ENCODE measurements at places on chromosomes 7 and 10. TPM values are rescaled to one million over a fixed set of nuclear protein-coding genes. Genes with fewer than 3 reads are reported as not detected.
A peak's percentile ranks its signal among the peaks of the same experiment; 100 is the strongest.

Gene GIMAP7
- total RNA-seq: not detected

GRCh38 chr7:93156884-93157283 lies 8.7 kb upstream of the SAMD9L start:
- no peak overlapping the region for H3K4me3 ChIP-seq
- H3K27me3 ChIP-seq: no peaks in the 10 kb centered on the region
- H3K36me3 ChIP-seq: no peaks in the 10 kb centered on the region
- DNase-seq: peak; percentile 6
- H3K27ac ChIP-seq: no peak overlapping the region
- H3K4me1 ChIP-seq: no peaks in the 10 kb centered on the region

GRCh38 chr7:104572554-104572953 lies 244.2 kb downstream of the LHFPL3 start:
- H3K36me3 ChIP-seq: no peaks in the 10 kb centered on the region
- H3K4me3 ChIP-seq: no peak overlapping the region
- DNase-seq: no peak

Gene SOSTDC1
- not detected for total RNA-seq

GRCh38 chr10:117541909-117542705 lies 439 bp upstream of the EMX2 start:
- H3K36me3 ChIP-seq: no peaks in the 10 kb centered on the region
- H3K4me1 ChIP-seq: peaks cover 11% of the 10 kb centered on the region
- peaks cover 100% of the 10 kb centered on the region for H3K27me3 ChIP-seq
- no peak overlapping the region for H3K27ac ChIP-seq

DNA sequence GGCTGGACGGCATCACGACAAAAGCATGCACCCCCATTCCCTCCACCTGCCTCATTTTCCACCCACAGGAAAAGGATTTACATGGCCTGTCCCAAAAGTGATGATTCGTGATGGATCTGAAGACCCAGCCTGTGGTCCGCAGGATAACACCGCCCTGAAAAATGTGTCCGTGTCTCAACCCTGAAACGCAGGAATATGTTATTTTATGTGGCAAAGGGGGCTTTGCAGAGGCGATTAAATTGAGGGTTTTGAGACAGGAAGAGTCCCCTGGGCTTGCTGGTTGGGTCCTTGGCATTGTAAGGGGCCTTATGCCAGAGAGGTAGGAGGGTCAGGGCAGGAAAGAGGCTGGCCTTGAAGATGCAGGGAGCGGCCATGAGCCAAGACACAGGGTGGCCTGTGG lies 80.2 kb upstream of the PPP2R2D start:
- H3K27me3 ChIP-seq: peaks cover 44% of the 10 kb centered on the region
- no peaks in the 10 kb centered on the region for H3K4me1 ChIP-seq
- H3K4me3 ChIP-seq: no peak overlapping the region
- no peak overlapping the region for H3K27ac ChIP-seq
- H3K36me3 ChIP-seq: no peaks in the 10 kb centered on the region

- no peak overlapping the region for H3K27ac ChIP-seq
- peaks cover 4% of the 10 kb centered on the region for H3K4me1 ChIP-seq
- no peak overlapping the region for H3K4me3 ChIP-seq
- H3K27me3 ChIP-seq: no peaks in the 10 kb centered on the region
- DNase-seq: no peak
- H3K36me3 ChIP-seq: no peaks in the 10 kb centered on the region
Measured at GRCh38 chr7:150451833-150452461, 1.5 kb downstream of the GIMAP8 start.

Gene ACSM6
- not detected for total RNA-seq

DNA sequence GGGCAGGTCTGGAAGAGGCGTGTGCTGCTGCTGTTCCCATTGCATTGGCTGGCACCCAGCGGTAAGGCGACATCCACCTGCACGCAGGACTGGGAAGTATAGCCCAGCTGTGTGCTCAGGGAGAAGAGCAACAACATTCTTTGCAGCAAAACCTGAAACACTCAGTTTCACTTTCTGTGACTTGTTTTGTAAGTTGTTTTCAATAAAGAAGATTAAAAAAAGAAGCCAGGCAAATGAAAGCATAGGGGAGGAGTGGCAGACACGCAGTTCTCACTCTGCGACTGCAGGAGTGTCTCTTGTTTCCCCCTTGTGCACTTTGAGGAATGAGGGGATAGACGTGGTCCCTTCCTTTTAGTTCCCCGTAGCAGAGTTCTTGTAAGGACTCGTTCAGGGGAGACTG lies 5.8 kb downstream of the FBH1 start:
- H3K36me3 ChIP-seq: peaks cover 41% of the 10 kb centered on the region
- no peak for DNase-seq
- peaks cover 4% of the 10 kb centered on the region for H3K4me1 ChIP-seq
- no peaks in the 10 kb centered on the region for H3K27me3 ChIP-seq
- no peak overlapping the region for H3K27ac ChIP-seq
- H3K4me3 ChIP-seq: no peak overlapping the region

DNA sequence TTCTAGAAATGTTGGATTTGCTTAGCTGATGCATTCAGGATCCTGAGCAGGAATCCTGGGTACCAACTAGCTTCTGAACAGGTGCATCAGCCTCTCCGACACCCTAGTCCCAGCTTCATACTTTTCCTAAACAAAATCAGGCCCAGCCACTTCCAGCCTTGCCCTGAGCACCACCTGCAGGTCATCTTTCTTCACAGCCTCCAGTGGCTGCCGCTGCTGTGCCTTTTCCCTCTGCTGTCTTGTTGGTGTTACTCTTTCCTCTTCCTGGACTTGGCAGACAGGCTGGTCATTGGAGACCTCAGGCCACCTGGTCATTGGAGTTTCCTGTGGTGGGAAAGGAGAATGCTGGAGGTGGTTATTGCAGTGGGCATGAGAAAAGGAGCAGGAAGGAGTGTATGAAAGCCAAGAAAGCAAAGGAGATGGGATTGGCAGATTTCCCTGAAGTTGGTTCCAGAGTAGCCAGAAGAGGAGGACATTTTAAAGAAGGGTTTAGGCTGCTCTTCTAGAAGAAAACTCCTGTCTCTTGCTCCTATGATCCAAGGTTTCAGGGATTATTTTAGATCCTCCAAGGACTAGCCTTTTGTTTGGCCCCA lies 48.2 kb upstream of the NFKB2 start:
- no peak overlapping the region for H3K27ac ChIP-seq
- H3K36me3 ChIP-seq: peaks cover 6% of the 10 kb centered on the region
- peak; percentile 36 for DNase-seq

- H3K36me3 ChIP-seq: peaks cover 5% of the 10 kb centered on the region
- DNase-seq: no peak
- peaks cover 13% of the 10 kb centered on the region for H3K4me1 ChIP-seq
- H3K4me3 ChIP-seq: no peak overlapping the region
Measured at GRCh38 chr10:11754620-11755019, 12.4 kb downstream of the ECHDC3 start.

GRCh38 chr10:77392236-77392721 lies 245.3 kb downstream of the KCNMA1 start:
- no peak overlapping the region for H3K4me3 ChIP-seq
- H3K4me1 ChIP-seq: no peaks in the 10 kb centered on the region
- H3K36me3 ChIP-seq: no peaks in the 10 kb centered on the region
- H3K27me3 ChIP-seq: peaks cover 7% of the 10 kb centered on the region
- no peak overlapping the region for H3K27ac ChIP-seq

- no peak for DNase-seq
- H3K36me3 ChIP-seq: no peaks in the 10 kb centered on the region
- H3K27ac ChIP-seq: no peak overlapping the region
- H3K4me1 ChIP-seq: no peaks in the 10 kb centered on the region
- H3K4me3 ChIP-seq: no peak overlapping the region
- peaks cover 4% of the 10 kb centered on the region for H3K27me3 ChIP-seq
Measured at GRCh38 chr10:13920465-13920864, 333.7 kb downstream of the PRPF18 start.

GRCh38 chr10:100740476-100741377 lies 4.7 kb upstream of the PAX2 start:
- H3K36me3 ChIP-seq: no peaks in the 10 kb centered on the region
- no peak overlapping the region for H3K4me3 ChIP-seq
- H3K27ac ChIP-seq: no peak overlapping the region
- H3K27me3 ChIP-seq: peaks cover 100% of the 10 kb centered on the region
- peaks cover 16% of the 10 kb centered on the region for H3K4me1 ChIP-seq
- no peak for DNase-seq

Gene ZNF425
- 1.1 TPM for total RNA-seq

Gene MMP21
- not detected for total RNA-seq

GRCh38 chr10:24350070-24350921 lies 141.4 kb downstream of the KIAA1217 start:
- peak overlapping the region; percentile 86 for H3K27ac ChIP-seq
- DNase-seq: peak; percentile 95
- peaks cover 83% of the 10 kb centered on the region for H3K4me1 ChIP-seq
- no peaks in the 10 kb centered on the region for H3K27me3 ChIP-seq

DNA sequence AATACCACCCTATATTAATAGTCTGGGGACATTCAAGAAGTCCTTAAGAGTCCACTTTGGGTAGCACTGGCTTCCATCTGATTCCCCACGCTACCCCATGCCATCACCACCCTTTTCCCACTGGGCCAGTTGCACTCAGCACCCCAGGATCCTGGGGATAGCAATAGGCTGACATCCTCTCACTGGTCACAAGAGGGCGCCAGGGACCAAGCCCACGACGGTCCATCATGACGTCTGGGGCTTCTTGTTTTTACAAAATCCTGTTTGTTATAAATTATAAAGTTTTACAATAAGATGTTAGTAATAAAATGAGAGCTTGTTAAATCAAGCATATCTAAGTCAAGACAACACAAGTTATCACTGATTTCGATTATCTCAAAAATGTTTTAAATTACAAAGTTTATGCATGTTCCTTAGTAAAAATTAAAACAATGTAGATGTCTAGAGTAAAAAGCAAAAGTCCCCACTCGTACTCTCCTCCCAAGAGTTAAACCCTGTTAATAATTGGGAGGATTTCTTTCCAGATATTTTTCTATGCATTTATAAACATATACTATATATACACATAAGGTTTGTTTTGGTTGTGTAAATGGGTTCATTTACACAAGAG lies 15.4 kb downstream of the GPNMB start:
- H3K27me3 ChIP-seq: no peaks in the 10 kb centered on the region
- no peak overlapping the region for H3K4me3 ChIP-seq
- DNase-seq: peak; percentile 80
- H3K36me3 ChIP-seq: no peaks in the 10 kb centered on the region
- no peaks in the 10 kb centered on the region for H3K4me1 ChIP-seq
- H3K27ac ChIP-seq: no peak overlapping the region

Gene PKD1L1
- total RNA-seq: not detected

Gene CFAP58
- total RNA-seq: 0.17 TPM

- H3K4me3 ChIP-seq: peak overlapping the region; percentile 85
- peak; percentile 34 for DNase-seq
- peaks cover 20% of the 10 kb centered on the region for H3K4me1 ChIP-seq
- H3K27me3 ChIP-seq: no peaks in the 10 kb centered on the region
- H3K36me3 ChIP-seq: no peaks in the 10 kb centered on the region
Measured at GRCh38 chr7:102287981-102288278, 1.3 kb downstream of the SH2B2 start.

Gene NME8
- total RNA-seq: not detected

Gene ADO
- 38.4 TPM for total RNA-seq

Gene CFAP46
- 1.3 TPM for total RNA-seq

- H3K27me3 ChIP-seq: no peaks in the 10 kb centered on the region
- no peaks in the 10 kb centered on the region for H3K36me3 ChIP-seq
- no peak overlapping the region for H3K4me3 ChIP-seq
- no peak for DNase-seq
Measured at GRCh38 chr10:117255835-117256460, 15.0 kb downstream of the SLC18A2 start.

- H3K4me1 ChIP-seq: no peaks in the 10 kb centered on the region
- no peak overlapping the region for H3K27ac ChIP-seq
- no peak for DNase-seq
- no peaks in the 10 kb centered on the region for H3K27me3 ChIP-seq
- no peak overlapping the region for H3K4me3 ChIP-seq
Measured at GRCh38 chr10:87668324-87669074, 8.8 kb downstream of the PAPSS2 start.

GRCh38 chr10:73017955-73018480 lies 63.4 kb upstream of the PLA2G12B start:
- peaks cover 6% of the 10 kb centered on the region for H3K4me1 ChIP-seq
- no peaks in the 10 kb centered on the region for H3K27me3 ChIP-seq
- peaks cover 14% of the 10 kb centered on the region for H3K36me3 ChIP-seq

GRCh38 chr7:2667843-2668242 lies 20.2 kb upstream of the AMZ1 start:
- H3K27ac ChIP-seq: no peak overlapping the region
- H3K4me1 ChIP-seq: no peaks in the 10 kb centered on the region
- no peaks in the 10 kb centered on the region for H3K36me3 ChIP-seq
- no peak for DNase-seq
- no peak overlapping the region for H3K4me3 ChIP-seq
- no peaks in the 10 kb centered on the region for H3K27me3 ChIP-seq

Measured in A673 (cell line).